Stimulated activated CD4-positive, alpha-beta T cell treated with anti-CD3 and anti-CD28 coated beads, Interleukin-15, amount 100 ng/mL, for 1 hour (primary cell): ENCODE measurements at places on chromosomes 16 and 17.

DNA sequence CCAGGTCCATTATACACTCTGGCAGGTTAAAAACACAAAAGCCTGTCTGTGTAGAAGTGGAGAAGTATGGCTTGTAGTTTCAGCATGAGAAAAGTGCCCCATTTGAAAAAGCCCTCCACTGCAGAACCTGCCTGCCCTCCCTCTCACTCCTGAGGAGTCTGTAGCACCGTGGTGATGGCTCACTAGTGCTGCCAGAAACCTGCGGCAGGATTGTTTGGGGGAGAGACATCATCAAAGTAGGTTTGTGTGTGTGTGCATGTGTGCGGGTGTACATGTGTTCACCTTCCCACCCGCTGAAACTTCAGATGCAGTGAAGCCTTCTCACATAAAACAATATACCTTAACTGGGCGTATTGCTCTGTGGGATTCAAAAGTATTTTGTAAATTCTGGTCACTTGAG is 26.9 kb downstream of the NDEL1 start:
- no peak for DNase-seq

DNA sequence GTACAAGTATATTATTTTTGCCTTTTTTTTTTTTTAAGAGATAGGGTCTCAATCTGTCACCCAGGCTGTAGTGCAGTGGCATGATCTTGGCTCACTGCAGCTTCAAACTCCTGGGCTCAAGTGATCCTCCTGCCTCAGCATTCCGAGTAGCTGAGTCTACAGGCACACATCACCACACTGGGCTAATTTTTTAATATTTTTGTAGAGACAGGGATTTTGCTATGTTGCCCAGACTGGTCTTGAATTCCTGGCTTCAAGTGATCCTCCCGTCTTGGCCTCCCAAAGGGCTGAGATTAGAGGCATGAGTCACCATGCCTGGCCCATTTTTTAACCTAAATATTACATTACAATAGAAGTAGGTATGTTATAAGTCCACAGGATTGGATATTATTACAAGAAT is 3.2 kb downstream of the TERB1 start:
- DNase-seq, result no peak

DNA sequence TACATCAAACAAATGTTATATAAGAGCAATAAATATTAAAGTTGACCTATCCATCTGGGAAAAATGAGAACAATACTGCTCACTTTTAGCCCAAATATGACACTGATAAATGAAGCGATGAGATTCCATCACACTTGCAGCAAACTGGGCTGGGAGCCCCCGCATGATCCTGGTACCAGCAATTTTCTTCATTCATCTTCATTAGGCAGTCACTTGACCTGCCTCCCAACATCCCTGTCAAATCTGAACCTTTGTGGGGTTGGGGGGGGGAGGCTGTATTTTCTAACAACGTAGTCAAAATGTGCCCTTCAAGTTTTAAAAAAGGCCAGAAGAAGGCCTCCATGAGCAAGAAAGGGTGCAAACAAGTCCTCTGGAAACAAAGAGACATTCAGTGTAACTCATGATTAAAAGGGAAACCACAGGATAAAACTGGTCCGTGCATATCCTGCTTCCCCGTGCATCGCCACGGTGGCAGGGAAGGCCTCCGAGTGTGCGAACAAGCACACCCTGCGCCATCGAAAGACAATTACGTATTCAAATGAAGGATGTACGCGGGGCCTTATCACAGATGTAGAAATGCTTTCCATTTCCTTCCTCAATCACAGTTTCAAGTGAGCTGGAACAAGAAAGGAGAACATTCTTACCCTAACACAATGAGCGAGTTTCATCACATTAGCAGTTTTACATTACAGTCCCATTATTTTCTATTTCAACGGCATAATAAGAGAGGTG is 48.4 kb downstream of the TOX3 start:
- DNase-seq, result no peak

DNA sequence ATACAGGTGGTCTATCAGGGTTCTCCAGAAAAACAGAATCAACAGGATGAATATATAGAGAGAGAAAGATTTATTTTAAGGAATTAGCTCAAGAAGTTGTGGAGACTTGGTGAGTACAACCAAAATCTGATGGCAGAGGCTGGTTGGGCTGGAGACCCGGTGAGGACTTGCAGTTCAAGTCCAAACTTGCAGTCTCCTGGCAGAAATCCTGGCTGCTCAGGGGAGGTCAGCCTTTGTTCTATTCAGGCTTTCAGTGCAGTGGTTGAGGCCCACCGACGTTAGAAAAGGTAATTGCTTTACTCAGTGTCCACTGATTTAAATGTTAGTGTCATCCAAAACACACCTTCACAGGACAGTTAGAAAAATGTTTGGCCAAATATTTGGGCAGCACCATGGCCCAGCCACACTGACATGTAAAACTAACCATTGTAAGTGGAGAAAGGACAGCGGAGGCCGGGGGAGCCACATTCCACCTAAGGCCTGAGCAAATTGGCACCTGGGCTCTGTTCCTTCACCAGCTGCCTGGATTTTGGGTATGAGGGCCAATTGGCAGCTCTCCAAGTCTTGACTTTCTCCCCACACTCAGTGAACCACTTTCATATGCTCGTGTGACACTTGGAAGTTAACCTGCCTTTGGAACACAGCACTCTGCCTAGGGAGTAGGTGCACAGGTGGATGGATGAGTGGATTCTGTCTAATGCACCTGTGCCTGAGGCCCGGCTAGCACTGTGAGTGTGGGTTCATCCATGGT is 54.7 kb downstream of the CACNG5 start:
- no peak for DNase-seq

DNA sequence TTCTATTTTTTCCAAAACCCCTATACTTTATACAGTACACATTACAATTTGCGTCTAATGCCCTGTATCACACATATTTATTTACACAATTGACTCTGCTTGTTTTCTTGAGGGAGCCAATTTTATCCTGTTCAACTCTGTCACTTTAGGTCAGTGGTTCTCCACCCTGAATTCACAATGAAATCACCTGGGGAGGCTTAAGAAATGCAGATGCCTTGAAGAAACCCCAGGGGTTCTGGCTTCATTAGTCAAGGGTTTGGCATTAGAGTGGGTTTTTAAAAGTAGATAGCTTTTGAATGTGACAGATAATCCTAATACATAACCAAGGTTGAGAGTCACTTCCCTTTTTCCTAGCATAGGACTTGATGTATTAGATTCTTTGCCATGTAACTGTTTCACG is 398.6 kb upstream of the ERCC4 start:
- no peak for DNase-seq

GRCh38 chr17:9285602-9286427 is 264.5 kb downstream of the NTN1 start:
- no peak for DNase-seq

- no peak for DNase-seq
Observed at GRCh38 chr17:65433157-65433556, 128.3 kb downstream of the AXIN2 start.

- no peak for DNase-seq
Observed at GRCh38 chr16:722835-723633, 2.1 kb downstream of the ANTKMT start.

- DNase-seq, result no peak
Observed at GRCh38 chr17:15981208-15981607, 18.3 kb downstream of the ZSWIM7 start.

- no peak for DNase-seq
Observed at GRCh38 chr17:76530811-76531485, 6.6 kb downstream of the CYGB start.

- DNase-seq, result no peak
Observed at GRCh38 chr16:82801361-82801760, 174.6 kb downstream of the CDH13 start.

GRCh38 chr16:73170612-73171038 is 122.7 kb upstream of the ZFHX3 start:
- DNase-seq, result no peak

- DNase-seq, result no peak
Observed at GRCh38 chr17:70171159-70171558, 1.8 kb downstream of the KCNJ2 start.

DNA sequence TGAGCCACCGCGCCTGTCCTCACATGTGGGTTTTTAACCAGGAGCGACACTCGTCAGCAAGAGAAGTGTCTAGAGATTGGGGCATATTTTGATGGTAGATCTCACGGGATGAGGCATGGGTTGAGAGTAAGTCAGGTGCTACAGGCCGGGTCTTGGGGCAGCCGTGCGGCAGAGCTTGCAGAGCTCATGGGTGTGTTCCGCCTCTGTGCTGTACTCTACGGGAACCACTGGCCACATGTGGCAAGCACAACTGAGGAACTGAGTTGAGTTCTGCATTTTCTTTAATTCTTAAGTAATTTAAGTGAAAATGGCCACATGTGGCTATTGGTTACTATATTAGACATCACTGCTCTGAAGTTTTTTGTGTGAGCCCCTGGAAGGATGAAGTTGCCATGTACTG is 9.6 kb downstream of the CLUAP1 start:
- DNase-seq, result no peak

GRCh38 chr16:76389126-76389525 is 111.9 kb downstream of the CNTNAP4 start:
- no peak for DNase-seq

DNA sequence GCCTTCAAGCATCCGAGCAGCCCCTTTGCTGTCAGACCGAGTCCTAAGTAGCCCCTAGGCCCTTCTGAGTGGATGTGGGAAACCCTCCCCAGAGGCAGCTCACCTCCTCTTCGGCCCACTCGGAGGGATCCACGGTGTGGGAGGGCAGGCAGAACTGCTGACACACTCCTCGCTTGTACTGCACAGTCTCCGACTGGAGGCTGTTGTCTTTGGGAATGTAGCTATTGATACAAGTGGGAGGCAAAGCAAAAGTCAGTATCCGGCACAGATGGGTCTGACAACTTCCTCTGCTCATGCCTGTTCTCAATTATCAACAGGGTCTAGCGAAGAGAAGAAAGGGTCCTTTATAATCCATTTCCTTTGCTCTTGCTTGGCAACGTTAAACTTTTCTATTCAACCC is 25.9 kb upstream of the FOXJ1 start:
- DNase-seq, result no peak

GRCh38 chr17:82815354-82815753 is 24.5 kb downstream of the ZNF750 start:
- no peak for DNase-seq
